ENCODE measurements at places on chromosomes 1 and 21.

DNA sequence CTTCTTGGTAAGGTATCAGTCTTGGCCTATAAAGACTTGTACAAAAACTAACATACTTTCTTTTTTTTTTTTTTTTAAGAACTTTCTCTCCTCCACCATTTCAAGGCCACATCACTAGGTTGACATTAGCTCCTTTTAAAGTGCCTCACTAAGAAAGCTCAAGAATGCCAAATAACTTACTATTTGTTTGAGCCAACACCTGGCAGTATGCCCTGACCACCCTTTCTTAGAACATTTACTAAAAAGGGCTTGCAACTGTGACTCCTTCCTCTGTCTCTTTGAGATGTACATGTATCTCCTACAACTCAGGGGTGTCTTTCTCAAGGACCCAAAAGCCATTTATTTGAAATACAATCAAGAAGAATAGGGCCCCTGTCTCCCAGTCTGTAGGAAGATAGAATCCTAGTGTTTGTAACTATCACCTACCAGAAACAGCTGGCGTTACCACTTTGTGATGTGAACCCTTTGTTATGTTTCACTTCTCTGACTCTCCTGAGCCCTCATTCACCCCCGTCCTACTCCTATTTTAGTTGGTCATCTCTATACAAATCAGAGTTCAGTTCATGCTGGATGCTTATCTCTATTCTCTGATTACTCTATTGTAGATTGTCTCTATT, 12.2 kb upstream of the SAMD13 start:
- no peak for DNase-seq

GRCh38 chr1:11252538-11252937, 9.8 kb downstream of the MTOR start:
- DNase-seq: no peak

GRCh38 chr21:28856588-28857250, 136.0 kb downstream of the LTN1 start:
- DNase-seq: no peak

- DNase-seq: no peak
Measured at GRCh38 chr21:36704281-36704957, 5.5 kb downstream of the SIM2 start.

DNA sequence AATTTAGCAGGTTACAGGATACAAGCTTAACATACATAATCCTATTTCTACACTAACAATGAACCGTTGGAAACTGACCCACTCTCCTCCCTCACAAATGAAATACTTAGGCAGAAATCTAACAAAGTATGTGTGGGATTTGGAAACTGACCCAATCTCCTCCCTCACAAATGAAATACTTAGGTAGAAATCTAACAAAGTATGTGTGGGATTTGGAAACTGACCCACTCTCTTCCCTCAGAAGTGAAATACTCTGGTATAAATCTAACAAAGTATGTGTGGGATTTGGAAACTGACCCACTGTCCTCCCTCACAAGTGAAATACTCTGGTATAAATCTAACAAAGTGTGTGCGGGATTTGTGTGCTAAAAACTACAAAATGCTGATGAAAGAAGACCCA, 60.3 kb downstream of the TRAF5 start:
- no peak for DNase-seq

DNA sequence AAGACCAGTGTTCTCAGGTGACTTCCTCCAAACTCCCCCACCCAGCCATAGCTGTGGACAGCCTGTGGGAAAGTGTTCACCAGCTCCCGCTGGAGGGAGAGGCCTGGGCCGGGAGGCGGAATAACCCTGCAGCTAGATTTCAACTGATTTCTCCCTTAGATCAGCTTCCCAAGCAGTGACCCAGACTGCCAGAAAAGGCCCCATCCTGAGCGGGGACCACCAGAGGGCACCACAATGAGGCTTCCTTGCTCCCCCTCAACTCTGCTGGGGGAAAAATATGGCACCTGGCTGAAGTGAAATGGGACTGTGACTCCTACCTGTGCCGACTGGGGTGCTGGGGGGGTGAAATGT, 50.8 kb downstream of the RHBG start:
- no peak for DNase-seq

DNA sequence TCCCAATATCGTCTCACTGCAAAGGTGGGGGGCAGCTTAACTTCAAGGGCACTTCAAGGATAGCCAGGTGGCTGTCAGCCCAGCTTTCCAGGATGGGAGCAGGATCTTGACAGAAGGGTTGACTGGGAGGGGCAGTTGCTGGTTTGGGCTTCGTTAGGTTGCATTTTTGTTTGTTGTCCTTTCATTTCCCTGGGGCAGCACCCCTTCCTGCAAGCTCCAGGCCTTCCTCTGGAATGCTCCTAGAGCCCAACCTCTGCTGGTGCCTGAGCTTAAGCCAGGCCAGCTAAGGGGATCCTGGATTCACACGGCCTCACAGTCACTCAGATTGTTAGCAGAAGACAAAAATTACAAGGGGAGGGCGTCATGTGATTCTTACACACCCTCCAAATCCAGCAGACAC, 4.1 kb upstream of the OLIG2 start:
- no peak for DNase-seq

DNA sequence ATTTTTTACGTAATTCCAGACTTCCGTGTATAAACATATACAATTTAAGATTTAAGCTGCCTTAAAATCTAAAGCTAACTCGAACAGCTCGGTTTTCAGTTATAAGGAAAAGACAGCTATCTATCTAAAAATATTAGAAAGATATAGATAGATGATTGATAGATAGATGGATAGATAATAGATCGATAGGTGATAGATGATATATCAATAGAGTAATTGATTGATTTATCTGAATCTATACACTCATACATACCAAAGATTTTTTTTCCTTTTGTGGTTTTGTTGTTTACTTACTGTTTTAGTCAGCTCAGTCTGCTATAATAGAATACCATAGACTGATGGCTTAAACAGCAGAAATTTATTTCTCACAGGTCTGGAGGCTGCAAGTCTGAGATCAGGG, 278.5 kb upstream of the PLD5 start:
- DNase-seq: no peak

GRCh38 chr1:97784661-97785060, 136.2 kb downstream of the DPYD start:
- no peak for DNase-seq

DNA sequence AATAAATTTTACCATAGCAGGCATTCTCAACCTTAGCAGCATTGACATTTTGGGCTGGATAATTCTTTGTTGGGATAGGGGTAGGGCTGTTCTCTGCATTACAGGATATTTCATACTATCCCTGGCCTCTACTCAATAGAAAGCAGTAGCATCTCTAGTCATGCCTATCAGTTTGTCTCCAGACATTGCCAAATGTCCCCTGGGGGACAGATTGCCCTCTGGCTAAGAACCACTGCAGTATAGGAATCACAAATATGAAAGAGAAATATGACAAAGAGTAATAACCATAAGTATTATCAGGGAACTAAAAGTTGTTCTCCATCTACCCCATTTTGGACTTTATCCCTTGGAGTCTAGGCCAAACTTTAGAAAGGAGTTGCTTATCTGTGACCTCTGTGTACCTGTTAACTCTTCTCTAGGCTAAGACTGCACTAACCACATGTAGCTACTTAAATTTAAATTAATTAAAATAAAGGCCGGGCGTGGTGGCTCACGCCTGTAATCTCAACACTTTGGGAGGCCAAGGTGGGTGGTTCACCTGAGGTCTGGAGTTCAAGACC, 76.1 kb downstream of the AGO3 start:
- DNase-seq: no peak

DNA sequence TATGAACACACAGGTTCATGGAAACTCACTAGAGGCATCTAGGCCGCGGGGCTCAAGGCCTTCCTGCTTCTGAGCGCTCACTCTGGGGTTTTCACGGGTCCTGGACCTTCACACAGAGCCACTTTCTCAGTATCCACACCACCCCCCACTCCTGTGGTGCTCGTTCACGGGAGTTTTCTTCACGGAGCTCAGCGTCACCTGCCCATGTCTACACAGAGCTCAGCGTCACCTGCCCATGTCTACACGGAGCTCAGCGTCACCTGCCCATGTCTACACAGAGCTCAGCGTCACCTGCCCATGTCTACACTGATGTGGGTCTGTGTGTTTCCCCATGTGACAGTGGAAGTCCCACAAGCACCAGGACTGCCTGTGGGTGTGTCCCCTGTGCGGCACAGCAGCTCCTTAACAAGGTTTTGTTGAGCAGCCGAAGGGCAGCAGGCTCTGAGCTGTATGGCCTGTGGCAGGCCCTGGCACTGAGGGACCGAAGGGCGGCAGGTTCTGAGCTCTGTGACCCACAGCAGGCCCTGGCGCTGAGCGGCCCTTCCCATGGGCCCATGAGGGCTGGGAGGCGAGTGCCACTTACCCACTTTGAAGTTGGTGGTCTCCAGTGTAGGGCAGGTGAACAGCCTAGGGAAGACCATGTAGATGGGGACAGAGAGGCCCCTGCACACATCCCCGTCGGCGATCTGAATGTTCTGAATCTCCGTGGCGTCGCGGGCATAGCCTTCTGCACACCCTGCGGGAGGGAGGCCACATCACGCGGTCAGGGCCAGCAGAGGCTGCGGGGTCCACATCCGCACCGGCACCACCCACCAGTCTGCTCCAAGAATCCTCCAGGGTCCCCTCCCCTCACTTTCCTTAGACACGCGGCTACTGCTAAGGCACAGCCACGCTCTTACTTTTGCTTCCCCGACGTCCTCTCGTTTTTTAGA, 39.8 kb downstream of the VPS26C start:
- no peak for DNase-seq

DNA sequence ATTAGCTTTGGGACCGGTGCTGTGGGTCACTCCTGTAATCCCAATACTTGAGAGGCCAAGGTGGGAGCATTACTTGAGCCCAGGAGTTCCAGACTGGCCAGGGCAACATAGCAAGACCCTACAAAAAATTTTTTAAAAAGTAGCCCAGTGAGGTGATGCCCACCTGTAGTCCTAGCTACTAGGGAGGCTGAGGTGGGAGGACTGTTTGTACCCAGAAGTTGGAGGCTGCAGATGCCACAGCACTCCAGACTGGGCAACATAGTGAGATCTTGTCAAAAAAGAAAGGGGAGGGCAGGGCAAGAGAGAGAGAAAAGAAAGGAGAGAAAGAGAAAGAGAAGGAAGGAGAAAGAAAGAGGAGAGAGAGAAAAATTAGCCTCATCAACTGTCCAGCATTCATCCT, 6.3 kb downstream of the ITSN1 start:
- DNase-seq: no peak

DNA sequence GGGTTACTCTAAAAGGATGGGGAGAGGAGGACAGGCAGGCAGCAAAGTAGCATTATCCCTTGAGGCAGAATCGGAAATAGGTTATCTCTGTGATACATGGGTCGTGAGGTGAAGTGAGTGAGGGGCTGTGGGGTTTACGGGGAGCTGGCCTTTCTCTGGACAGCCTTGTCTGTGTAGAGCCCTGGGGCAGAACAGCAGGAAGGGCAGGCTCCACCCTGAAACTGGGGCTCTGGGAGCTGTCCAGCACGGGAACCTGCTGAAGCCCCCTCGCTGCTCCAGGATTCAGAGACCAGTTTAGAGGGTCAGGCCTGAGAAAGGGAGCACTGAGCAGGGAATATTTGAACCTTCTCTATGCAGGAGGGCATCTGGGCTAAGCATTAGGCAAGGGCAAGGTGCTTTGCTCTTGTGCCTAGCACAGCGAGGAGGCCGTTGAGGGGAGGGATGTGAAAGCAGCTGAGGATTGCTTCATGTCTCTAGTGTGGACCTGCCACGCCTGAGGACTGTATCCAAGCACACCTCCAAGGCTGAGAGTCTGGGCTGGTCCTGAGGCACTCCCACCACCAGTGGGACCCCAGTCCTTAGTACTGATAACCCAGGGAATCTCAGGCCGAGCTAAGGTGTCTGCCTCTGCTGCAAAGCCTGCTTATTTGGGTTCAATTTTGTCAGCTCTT, 55.8 kb downstream of the NAV1 start:
- DNase-seq: peak; percentile 57

- DNase-seq: no peak
Measured at GRCh38 chr21:45175326-45176095, 101.1 kb downstream of the ADARB1 start.

GRCh38 chr1:3308053-3308452, 146.4 kb upstream of the ARHGEF16 start:
- no peak for DNase-seq

GRCh38 chr1:147622731-147623130, 47.6 kb downstream of the ACP6 start:
- DNase-seq: no peak

- DNase-seq: no peak
Measured at GRCh38 chr1:159838715-159839114, 12.0 kb downstream of the SLAMF8 start.

DNA sequence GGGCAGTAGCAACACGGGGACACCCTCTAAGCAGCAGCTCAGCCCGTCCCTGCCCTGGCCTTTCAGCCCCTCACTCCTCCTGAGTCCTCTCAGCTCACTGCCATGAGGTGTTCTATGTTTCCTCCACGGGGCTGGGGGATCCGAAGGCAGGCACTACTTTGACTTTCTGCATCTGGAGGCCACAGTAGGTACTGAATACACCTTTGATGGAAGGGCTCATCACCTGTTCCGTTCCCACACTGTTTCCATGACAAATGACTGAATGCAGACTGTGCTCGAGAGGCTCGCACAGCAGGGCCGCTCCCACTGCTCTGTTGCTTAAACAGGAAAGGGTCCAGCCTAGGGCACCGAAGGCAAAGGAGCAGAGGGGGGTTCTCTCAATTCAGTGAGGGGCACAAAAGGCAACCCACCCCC, 77.6 kb upstream of the DNAH14 start:
- no peak for DNase-seq

DNA sequence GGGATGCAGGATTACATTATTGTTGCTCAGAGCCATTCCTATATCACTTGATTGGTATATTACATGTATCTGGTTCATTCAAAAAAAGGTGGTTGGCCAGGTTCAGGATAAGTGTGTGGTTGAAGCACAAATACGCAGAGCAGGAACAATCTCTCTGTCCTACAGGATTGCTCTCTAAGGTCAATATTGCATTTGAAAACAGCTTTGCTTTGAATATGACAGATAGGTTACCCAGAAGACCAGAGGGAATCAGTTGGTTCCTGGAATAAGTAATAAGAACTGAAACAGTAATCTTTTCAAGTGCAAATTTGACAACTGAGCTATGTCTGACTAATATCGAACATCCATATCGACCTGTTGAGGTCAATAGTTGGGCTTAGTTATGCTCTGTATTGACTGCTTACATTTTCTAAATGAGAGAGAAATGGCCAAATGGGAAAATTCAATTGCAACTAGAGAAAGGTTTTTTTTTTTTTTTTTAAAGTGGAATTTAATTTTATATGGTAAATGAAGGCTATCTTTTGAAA, 176.8 kb downstream of the ATP6V1G3 start:
- DNase-seq: no peak

DNA sequence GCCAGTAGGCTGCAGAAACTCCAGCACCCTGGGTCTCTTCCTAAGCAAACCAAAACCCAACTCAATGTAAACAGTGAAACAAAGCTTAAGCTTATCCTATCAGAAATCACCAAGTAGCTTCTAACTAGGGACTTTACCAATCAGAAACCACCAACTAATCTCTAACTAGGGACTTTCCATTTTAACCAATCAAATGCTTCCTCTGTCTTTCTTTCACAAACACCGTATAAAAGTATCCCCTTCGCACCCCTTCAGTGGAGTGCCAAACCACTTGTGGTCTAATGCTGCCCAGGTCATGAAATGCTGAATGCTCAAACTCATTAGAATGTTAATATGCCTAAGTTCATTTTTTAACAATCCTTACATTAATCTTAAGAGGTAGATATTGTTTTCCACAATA, 250.5 kb upstream of the DUSP10 start:
- no peak for DNase-seq

GRCh38 chr1:158793604-158794003, 12.6 kb upstream of the OR6N2 start:
- DNase-seq: no peak

- no peak for DNase-seq
Measured at GRCh38 chr1:8410791-8411190, 92.9 kb downstream of the SLC45A1 start.

GRCh38 chr1:3968851-3969250, 68.8 kb upstream of the C1orf174 start:
- peak; percentile 33 for DNase-seq
